Naive thymus-derived CD4-positive, alpha-beta T cell (primary cell): ENCODE measurements at places on chromosomes 7 and 10.
A peak's percentile ranks its signal among the peaks of the same experiment; 100 is the strongest.

- H3K4me1 ChIP-seq, result no peaks in the 10 kb centered on the region
- H3K36me3 ChIP-seq, result peaks cover 4% of the 10 kb centered on the region
- no peak for DNase-seq
- no peak overlapping the region for H3K27ac ChIP-seq
- no peak overlapping the region for H3K4me3 ChIP-seq
- no peaks in the 10 kb centered on the region for H3K27me3 ChIP-seq
Observed at GRCh38 chr7:135929722-135930141, 47.4 kb downstream of the MTPN start.

DNA sequence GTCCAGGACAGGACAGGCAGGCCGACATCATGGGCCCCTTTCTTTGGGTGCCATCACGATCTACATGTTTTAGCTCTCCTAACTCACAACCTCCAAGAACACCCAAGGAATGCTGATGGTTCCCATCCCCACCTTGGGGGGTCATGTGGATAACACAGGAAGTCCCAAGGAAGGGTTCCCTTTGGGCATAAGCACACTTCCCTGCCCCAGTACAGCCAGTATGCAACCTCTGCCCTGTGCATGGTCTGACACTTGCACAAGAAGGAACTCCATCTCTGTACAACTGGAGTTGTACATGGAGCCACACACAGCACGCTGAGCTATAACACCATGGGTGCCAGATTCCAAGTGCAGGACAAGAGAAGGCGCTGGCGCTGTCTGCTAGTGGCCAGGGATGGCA, 11.0 kb downstream of the MAT1A start:
- H3K27ac ChIP-seq, result no peak overlapping the region
- H3K4me3 ChIP-seq, result no peak overlapping the region
- H3K27me3 ChIP-seq, result no peaks in the 10 kb centered on the region
- H3K4me1 ChIP-seq, result no peaks in the 10 kb centered on the region
- DNase-seq, result no peak

DNA sequence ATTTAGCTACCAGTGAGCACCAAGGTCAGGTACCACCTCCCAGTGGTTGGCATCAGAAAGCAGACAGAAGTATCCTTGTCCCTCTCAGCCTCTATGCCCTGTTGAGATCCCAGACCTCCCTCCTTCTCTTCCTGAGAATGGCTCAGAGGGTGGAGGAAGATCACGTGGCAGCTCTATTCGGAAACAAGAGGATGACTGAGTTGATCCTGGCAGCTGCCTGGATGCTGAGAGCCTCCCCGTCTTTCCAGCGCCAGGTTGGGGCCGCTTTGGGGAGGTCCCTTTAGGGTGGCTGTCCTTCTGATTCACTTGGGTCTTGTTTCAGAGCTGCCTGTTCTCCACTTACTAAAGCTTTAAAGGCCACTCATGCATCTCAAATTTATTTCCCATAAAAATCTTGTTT, 36.9 kb upstream of the NPFFR1 start:
- no peak for DNase-seq
- no peak overlapping the region for H3K27ac ChIP-seq
- no peaks in the 10 kb centered on the region for H3K36me3 ChIP-seq
- H3K27me3 ChIP-seq, result no peaks in the 10 kb centered on the region
- H3K4me3 ChIP-seq, result no peak overlapping the region

DNA sequence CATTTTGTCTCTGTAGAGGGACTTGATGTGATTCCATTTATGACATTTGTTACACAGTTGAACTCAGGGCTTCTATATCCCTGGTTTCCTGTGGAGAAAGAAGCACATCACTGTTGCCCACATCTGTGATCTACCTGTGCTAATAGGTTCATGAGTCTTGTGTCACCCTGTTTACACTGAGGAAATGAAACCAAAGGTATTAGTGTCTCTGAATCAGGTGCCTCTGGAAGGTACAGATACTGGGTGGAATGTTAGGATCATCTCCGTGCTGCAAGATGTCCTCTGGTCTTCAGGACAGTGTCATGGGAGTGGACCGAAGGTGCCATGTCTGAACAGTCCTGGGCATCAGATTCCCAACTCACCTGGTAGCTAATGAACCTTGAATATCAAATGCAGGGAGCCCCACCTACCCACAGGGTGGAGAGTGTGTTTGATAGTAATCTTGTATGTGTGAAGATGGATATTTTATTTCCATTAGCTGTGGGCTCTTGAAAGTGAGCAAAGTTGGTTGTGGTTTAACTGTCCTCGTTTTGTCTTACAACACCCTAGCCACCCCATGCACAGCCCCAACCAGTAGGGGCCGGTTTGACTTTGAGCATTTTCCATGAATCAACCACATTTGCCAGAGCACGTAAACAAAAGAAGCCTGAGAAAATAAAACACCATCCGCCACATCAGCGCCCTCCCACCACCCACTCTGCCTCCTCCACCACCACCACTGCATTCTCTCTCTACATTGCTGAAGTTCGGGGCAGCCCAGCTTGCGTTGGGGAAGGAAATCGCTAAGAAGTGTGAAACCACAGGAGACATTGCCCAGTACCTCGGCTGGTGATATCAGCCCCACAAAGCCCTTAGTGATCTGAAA, 40.7 kb downstream of the TARP start:
- peak overlapping the region; percentile 34 for H3K27ac ChIP-seq
- no peaks in the 10 kb centered on the region for H3K36me3 ChIP-seq
- peaks cover 16% of the 10 kb centered on the region for H3K4me1 ChIP-seq
- DNase-seq, result peak; percentile 48
- no peaks in the 10 kb centered on the region for H3K27me3 ChIP-seq

DNA sequence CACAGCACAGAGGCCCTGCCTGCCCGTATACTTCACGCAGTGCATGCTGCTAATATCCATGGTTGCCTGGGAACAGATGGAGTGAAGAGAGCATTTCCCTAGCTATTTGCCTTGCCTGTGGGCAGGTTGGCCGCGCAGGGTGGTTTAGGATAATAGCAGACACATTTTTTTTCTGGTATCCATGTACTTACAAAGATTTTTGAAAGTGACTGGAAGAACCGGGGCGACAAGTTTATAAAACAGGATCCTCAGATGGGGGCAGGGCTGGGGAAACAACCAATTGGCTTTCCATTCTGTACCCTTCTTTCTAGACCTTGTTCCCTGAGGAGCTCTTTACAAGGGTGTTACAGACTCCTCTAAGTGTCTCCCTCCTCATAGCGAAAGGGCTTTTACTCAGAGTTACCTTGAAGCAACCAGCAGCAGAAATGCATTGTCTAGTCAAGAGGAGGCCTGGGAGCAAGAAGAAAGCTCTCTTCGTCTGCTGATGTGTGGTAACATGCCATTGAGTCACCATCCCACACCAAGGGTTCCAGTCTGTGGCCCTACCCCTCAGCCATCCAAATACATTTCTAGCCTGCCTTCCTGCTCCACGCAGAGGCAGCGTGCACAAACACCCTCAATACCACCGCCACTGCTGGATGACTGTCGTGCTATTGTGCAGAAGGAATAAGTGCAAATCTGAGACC, 31.5 kb downstream of the MTURN start:
- peaks cover 17% of the 10 kb centered on the region for H3K4me1 ChIP-seq
- no peaks in the 10 kb centered on the region for H3K27me3 ChIP-seq
- DNase-seq, result no peak
- H3K36me3 ChIP-seq, result no peaks in the 10 kb centered on the region
- no peak overlapping the region for H3K4me3 ChIP-seq

DNA sequence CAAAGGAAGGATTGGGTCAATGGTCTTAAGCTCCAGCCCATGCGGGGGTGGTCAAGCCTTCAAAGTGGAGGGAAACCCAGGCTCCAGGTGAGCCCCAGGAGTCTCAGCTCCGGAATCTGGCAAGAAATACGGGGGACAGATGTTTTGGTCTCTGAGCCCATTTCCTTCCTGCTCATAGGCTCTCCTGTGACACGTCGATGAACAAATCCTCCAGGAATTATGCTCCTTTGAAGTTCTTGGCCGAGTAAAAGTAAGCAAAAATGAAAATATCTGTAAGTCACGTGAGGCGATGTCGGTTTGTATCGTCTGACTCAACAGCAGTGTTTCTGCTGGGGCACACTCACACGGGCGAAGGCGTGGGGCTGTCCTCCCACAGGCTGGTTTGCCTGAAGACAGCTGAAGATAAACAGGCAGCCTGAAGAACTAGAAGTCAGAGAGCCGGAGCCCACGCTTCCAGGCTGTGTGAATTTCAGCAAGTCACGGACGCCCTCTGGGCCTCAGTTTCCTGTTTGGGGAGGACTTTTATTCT, 52.6 kb upstream of the SMNDC1 start:
- peaks cover 43% of the 10 kb centered on the region for H3K4me1 ChIP-seq
- peak overlapping the region; percentile 57 for H3K4me3 ChIP-seq
- DNase-seq, result peak; percentile 53

DNA sequence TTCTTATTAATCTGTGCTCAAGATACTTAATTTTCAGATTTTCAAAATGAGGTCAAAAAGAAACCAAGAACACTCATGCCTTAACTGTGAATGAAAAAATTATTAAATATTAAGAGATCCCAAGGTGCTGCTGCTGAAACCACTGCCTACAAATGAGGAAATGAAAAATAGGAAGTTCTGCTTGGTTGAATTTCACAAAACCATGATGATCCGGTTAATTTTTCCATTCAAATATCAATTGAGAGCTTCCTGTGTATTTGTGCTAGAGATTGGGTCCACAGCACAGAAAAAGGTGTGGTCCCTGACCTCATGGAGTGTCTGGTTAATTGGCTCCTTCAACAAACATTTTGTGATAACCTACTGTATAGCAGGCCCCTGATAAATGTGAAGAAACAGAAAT, 132.7 kb upstream of the YAE1 start:
- no peak overlapping the region for H3K4me3 ChIP-seq
- DNase-seq, result no peak
- no peaks in the 10 kb centered on the region for H3K27me3 ChIP-seq
- H3K4me1 ChIP-seq, result no peaks in the 10 kb centered on the region
- no peak overlapping the region for H3K27ac ChIP-seq

- H3K4me1 ChIP-seq, result peaks cover 29% of the 10 kb centered on the region
- H3K4me3 ChIP-seq, result no peak overlapping the region
- DNase-seq, result no peak
- H3K27ac ChIP-seq, result no peak overlapping the region
- H3K27me3 ChIP-seq, result no peaks in the 10 kb centered on the region
Observed at GRCh38 chr10:79132681-79133381, 64.1 kb downstream of the ZMIZ1 start.

GRCh38 chr7:63047546-63047945, 951.1 kb upstream of the ZNF722 start:
- no peak for DNase-seq
- H3K27ac ChIP-seq, result no peak overlapping the region
- H3K4me3 ChIP-seq, result no peak overlapping the region
- H3K36me3 ChIP-seq, result no peaks in the 10 kb centered on the region
- no peaks in the 10 kb centered on the region for H3K4me1 ChIP-seq

- H3K27ac ChIP-seq, result no peak overlapping the region
- H3K27me3 ChIP-seq, result no peaks in the 10 kb centered on the region
- H3K4me1 ChIP-seq, result peaks cover 6% of the 10 kb centered on the region
- DNase-seq, result no peak
- no peak overlapping the region for H3K4me3 ChIP-seq
Observed at GRCh38 chr7:140383954-140384713, 14.2 kb downstream of the SLC37A3 start.

DNA sequence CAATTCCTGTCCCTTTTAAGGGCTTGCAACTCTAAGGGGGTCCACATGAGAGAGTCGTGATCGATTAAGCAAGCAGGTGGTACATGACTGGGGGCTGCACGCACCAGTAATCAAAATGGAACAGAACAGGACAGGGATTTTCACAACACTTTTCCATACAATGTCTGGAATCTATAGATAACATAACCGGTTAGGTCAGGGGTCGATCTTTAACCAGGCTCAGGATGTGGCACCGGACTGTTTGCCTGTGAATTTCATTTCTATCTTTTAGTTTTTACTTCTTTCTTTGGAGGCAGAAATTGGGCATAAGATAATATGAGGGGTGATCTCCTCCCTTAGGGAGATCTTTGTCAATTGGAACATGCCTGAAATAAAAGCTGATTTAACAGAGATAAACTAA, 370.1 kb downstream of the IPMK start:
- H3K27ac ChIP-seq, result no peak overlapping the region
- no peak for DNase-seq
- no peak overlapping the region for H3K4me3 ChIP-seq
- no peaks in the 10 kb centered on the region for H3K4me1 ChIP-seq
- H3K36me3 ChIP-seq, result no peaks in the 10 kb centered on the region

- H3K27me3 ChIP-seq, result no peaks in the 10 kb centered on the region
- peaks cover 47% of the 10 kb centered on the region for H3K36me3 ChIP-seq
- no peak overlapping the region for H3K27ac ChIP-seq
- no peak overlapping the region for H3K4me3 ChIP-seq
- H3K4me1 ChIP-seq, result no peaks in the 10 kb centered on the region
Observed at GRCh38 chr10:93678386-93678785, 24.0 kb downstream of the FRA10AC1 start.

- H3K4me1 ChIP-seq, result no peaks in the 10 kb centered on the region
- DNase-seq, result no peak
- no peak overlapping the region for H3K27ac ChIP-seq
- H3K36me3 ChIP-seq, result no peaks in the 10 kb centered on the region
- no peaks in the 10 kb centered on the region for H3K27me3 ChIP-seq
Observed at GRCh38 chr7:20661884-20662283, 46.4 kb downstream of the ABCB5 start.

DNA sequence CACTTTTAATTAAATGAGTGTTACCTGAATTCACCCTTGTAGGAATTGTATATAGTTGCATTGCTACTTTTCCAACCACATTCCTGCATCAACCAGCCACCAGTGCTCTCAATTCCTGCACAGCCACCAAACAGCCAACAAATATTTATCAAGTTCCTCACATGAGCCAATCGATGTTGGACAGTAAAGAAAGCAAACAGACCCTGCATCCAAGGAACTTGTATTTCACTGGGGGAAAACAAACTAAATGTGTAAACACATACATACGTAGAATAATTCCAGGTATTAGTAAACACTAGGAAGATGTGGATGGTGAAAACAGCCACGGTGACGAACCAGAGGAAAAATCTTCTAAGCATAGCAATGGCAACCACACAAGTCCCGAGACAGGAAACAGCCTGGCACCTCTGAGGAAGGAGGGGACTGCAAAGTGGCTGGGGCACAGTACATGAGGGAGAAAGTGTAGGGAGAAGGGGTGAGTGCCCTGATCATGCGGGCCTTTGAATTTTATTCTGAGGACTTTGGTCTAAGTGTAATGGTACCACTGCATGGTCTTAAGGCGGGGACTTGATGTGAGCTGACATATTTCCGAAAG, 111.2 kb downstream of the XRCC2 start:
- no peaks in the 10 kb centered on the region for H3K4me1 ChIP-seq
- no peak for DNase-seq
- no peaks in the 10 kb centered on the region for H3K27me3 ChIP-seq
- H3K27ac ChIP-seq, result no peak overlapping the region
